ENCODE measurements at places on chromosomes 12 and 14.

- DNase-seq = no peak
Measured at GRCh38 chr12:123767613-123768012, 5.5 kb downstream of the DNAH10 start.

- no peak for DNase-seq
Measured at GRCh38 chr14:22084393-22085281, 411.0 kb upstream of the OR4E1 start.

GRCh38 chr14:55745906-55746305 is 165.9 kb downstream of the KTN1 start:
- no peak for DNase-seq

DNA sequence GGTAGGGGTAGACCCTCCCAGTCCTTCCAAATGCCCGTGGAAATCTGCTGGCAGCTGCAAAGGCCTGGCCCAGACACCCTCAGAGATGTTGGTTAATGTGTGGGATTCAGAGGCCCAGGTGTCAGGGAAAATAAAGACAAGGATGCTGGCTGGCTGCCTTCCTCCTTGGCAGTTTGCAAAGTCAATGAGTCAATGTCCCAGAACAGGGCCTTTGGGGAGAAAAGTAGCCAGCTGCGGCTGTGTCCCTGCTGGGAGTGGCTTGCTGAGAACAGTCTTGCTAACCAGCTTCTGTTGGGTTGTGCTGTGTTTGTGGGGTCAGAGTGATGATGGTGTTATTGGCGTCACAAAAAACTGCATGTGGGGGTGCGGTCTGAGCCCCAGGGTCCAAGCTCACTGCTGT is 29.2 kb downstream of the GLRX5 start:
- no peak for DNase-seq

DNA sequence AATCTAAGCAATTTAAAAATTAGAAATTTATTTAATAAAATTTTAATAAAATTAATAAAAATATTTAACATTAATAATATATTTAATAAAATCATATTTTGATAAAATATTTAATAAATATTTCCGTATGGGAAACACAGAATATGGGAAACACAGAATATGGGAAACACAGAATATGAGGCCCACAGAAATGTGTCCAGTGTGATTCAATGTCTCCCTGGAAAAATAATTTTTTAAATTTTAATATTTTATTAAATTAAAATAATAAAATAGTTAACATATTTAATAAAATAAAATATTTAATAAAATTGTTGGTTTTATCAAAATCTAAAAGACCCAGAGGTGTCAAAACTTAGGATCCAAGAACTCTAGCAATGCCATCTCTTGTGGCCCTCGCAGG is 186.4 kb downstream of the TMEM132D start:
- no peak for DNase-seq

DNA sequence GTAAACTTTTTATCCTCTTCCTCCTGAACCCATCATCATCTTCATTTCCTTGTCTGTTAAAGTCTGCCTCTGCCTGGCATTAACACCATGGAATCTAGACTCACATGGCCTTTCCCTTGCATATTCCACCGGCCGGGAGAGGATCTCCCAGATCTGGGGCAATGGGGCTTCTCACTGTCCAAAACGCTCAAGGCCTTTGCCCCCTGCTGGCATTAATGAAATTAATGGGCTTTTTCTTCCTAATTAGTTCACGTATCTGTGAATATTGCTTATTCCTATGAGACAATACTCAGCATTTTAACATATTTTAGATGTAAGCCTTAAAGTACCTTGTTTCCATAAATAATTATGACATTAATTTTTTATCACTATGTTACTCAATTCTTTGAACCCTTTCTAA is 42.9 kb upstream of the CAPRIN2 start:
- DNase-seq = no peak

DNA sequence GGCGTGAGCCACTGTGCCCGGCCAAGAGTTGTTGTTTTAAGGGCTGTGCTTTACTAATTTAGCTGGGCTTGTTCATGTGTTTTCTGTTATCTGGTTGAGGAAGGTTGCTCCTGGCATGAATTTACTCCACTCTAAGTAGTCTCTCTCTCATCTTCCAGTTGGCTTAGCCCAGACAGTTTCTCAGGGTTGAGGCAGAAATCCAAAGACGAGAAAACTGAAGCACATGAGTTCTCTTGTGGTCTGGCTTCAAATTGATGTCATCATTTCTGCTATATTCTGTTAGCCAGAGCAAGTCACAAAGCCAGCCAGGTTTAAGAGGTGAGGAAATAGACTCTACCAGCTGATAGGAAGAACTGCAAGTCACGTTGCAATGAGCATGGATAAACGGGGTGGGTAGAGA is 57.9 kb downstream of the E2F7 start:
- no peak for DNase-seq

GRCh38 chr12:11795192-11795912 is 145.9 kb downstream of the ETV6 start:
- DNase-seq = no peak

DNA sequence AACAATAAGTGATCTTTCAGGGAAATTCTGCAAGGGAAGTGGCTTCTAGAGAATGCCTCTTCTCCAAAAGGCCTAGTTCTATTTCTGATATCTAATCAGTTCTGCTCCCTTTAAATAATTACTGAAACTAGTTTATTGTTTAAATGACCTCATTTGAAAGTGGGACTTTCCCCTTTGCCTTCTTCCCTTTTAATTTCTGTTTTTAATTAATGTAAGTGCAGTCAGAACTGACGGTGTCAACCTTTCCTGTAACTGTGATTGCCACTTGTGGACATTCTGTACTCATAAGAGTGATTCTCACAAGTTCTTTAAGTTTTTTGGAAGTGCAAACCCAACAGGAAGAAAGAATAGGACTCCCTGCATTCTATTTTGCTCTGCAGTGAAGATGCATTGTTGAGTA is 265.3 kb upstream of the PLEKHG7 start:
- DNase-seq = no peak

DNA sequence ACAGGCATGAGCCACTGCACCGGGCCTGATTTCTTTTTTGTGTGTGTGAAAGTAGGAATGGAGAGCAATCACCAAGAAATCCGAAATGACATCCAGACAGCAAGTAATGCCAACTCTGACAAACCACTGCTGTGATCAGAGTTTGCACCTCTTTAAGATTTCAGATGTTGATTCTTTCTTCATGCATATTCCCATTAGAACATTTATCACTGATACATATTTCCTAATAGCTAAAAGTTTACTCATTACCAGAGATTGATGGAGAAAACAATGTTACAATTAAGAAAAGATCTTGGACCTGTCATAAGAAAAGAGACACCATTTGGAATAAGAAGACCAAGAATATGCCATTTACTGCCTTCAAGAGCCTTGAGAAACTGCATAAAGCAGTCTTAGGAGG is 217.0 kb upstream of the MGAT4C start:
- no peak for DNase-seq

DNA sequence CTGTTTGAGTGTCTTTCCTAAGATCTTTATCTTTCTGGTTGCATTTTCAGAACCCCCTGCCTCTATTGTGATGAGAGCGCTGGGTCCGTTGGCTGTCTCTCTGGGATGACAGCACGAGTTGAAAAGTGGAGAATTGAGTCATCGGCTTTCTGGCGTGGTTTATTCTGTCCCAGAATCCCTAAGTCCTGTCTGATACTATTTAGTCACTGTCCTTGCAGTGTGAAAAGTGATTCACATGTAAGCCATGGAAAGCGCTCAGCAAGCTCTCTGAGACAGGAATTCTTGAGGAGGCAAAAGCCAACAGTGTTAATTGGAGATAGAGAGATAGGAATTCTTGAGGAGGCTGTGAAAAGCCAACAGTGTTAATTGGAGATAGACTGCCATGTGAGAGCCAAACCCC is 121.7 kb downstream of the CHST11 start:
- no peak for DNase-seq

DNA sequence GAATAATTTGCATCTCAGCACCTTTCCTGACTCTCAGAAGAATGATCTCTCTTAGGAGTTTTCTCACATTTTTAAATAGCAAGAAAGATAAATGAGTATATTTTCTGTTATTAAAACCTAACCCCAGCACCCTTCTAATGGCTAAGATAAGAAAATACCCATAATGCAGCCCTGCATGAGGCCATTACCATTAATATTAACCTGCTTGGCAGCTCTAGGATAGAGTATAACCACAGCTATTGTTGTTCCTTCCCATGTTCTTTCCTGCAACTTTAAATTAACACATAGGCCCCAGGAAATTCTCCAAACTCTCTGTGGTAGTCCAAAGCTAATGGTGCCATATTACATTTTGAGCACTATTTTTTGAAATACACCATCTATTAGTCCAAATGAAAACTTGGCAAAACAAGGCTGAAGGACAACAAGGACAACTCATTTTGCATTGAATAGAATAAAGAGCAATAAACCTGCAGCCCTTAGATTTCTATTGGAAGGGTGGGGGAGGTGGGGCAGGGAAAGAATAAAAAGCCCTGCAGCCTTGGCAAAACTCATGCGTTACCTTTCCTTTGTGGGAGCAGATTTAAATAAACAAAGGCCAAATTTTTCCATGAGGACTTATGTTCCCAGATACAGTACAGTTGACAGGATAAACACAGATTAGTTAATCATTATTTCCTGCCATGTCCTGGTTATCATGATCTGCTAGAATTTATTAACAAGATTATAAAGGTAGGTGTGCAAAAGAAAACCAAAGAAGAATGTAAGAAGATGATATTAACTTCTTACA is 46.9 kb downstream of the BTG1 start:
- DNase-seq = no peak

DNA sequence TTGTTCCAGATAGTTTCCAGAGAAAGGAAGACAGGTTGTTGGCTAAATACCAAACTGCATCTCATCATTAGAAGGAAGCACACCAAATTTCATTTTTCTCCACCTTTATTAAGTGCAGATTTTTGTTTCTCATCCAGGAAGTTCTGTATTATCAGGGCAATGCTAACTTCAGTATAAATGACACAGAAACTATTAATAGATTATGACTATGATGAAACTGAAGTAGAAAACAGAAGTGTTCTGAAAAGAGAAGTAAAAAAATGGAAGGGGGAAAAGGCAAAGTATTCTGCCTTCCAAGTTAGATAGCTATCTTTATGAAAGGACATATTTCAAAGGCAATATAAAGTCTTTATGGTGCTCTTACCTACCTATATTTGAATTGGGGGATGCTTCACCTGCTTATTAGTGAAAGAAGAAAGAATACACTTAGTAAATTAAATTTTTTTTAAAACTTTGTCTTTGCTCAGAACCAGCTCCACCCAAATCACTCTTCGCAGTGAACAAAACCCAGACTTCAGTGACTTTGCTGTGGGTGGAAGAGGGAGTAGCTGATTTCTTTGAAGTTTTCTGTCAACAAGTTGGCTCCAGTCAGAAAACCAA is 223.9 kb downstream of the PTPRO start:
- DNase-seq = no peak

DNA sequence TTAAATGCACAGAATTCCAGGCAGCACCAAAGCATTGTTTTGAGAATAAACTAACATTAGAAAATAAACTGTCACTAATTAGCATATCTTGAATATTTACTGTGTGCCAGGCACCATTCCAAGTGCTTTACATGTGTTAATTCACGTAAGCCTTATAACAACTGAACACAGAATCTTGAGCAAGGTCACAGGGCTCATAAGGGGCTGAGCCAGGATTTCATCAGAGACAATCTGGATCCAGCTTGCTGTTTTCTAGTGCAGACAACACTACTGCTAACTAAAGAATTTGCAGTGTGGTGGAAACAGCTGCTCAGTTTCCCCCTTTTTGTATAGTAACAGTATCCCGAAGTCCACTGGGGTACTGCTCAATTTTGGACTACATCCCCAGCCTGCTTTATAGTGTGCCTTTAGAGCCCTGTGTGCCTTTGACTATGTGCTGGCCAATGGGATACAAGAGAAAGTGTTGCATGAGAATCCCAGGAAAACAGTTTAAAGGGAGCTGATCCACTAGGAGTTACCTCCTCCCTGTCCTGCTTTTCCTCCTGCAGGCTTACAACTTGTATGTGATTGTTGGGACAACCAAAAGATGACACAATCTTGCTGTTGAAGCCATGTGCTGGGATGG is 36.0 kb upstream of the RMST start:
- DNase-seq = no peak

- DNase-seq = no peak
Measured at GRCh38 chr14:105866841-105867321, 340.5 kb downstream of the TMEM121 start.

GRCh38 chr12:126040307-126040706 is 975.1 kb downstream of the AACS start:
- no peak for DNase-seq

DNA sequence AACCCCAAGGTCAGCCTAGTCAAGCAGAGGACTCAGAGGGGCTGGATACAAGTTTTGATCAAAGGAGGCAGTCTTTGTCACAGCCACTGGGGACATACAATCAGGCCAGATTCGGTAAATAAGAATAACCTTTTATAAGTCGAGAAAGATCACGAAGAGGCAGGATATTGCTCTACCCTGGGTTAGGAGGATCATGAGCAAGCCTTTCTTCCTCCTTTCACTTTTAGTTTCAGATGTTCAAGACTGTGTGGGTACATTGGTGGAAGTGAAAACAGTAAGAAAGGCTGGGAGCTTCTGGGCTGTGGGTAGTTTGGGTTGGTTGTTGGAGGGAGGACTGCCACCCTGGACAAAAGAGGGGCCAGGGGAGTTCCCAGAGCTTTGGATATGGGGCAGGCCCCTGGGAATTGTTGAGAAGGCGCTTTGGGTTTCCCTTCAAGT is 127.7 kb downstream of the SNAPC1 start:
- DNase-seq = peak; percentile 2
